Fibroblast of the conjunctiva (primary cell): ENCODE measurements at places on chromosomes 1 and 21.

DNA sequence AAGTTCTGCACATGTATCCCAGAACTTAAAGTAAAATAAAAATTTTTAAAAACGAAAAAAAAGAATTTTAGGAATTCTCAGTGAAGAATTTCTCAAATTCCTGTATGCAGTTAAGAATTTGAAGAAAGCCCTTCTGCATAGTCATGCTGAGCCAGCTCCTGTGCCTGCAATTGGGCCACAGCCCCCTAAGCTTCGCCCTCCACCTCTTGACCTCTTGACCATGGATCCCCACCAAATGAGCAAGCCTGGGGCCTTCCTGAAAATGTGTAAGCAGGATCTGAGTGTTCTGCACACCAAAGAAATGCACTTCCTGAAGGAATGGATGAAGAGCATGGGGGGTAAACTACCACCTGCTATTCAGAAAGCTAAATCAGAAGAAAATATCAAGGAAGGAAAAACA lies 52.0 kb downstream of the NBPF6 start:
- no peak for DNase-seq

- no peak for DNase-seq
These were observed 92.5 kb downstream of the GALNT2 start for GRCh38 chr1:230159580-230159979.

DNA sequence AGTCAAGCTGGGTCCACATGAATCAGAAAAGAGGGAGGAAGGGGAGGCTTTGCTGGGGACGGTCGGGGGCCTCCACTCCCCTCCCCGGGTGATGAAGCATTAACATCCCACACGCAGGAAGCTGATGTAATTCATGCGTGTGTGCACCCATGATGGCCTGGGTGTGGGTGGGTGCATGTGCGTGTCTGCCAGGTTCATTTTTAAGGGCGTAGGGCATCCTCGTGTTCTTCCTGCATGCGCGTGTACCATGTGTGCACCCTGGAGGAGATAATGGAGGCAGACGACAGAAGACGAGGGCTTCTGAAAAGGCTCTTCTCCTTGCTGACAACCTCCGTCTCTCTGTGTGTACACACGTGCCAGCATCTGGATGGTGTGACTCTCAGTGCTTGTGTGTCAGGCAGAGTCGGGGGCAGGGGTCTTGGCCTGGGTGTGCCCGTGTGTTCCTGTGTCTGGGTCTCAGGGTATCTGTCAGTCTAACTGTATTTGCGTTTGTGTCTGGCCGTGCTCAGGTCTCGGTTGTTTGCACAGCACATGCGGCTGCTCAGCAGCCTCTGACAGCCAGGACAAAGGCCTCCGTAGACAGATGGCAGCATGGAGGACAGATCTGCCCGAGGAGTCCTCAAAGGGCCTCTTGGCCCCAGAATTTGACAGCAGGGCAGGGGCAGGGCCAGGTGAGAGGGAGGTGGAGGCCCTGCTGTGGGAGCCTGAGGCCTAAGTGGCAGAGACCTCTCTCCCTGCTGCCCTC lies 2.4 kb downstream of the RAP1GAP start:
- DNase-seq: no peak

DNA sequence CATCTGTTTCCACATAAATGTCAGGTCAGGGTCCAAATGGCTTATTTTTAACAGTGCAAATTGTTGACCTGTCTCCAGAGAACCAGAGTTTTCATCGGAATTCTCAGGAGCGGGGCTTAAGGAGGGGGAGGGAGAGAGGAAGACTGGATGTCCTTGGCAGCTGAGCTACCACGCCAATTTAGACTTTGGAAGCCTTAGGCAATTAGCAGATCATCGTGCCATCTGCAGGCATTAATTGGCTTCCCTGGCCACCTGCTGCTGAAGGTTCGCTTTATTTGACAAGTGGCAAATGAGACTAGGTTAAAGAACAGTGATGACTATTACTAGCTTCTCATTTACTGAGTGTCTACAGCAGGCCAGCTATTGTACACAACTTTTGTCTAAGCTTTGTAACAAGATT lies 43.7 kb downstream of the HLX start:
- DNase-seq: no peak

GRCh38 chr1:202159534-202160371 lies 649 bp downstream of the PTPN7 start:
- DNase-seq: no peak
